ENCODE measurements at places on chromosomes 11 and 22.

- DNase-seq, result peak; percentile 26
Observed at GRCh38 chr22:19554834-19555404, 30.7 kb upstream of the CLDN5 start.

GRCh38 chr22:28986366-28986765 is 75.3 kb downstream of the C22orf31 start:
- peak; percentile 33 for DNase-seq

DNA sequence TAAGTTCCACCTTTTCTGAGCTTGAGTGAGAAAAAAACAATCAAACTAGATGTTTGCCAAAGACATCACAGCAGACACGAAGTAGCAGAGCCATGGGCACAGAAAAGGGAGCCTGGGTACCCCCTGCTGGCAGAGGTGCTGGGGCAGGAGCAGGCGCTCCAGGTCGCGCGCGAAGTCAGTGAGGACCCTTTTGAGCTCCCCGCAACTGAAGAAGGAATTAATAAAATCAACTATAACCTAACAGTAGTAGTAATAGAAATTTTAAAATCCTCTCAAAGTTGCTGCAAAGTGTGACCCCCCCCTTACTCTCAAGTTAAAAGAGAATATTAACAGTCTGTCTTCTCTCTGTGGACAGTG is 20.0 kb upstream of the PARVB start:
- DNase-seq, result no peak

DNA sequence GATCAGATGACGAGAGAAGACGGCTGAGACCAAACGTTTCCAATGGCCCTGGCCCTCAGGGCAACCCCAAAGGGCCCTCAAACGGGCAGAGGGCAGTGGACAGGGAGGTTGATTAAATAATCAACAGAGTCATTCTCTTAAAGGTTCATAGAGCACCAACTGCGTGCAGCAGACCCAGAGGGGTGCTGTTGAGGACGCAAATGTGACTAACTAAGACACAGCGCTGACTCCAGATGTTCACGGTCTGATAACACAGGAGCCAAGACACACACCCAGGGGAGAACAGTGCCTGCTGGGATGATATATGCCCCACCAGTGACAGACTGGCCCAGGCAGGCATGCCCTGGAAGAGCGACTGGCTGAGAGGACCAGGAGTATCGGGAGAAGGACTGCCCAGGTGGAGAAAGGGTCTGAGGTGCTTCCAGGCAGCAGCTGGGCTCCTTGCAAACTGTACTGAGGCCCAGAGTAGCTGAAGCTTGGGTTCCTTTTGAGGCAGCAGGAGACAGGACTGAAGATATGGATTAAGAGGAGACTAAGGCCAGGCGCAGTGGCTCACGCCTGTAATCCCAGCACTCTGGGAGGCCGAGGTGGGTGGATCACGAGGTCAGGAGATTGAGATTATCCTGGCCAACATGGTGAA is 7.7 kb downstream of the VWCE start:
- DNase-seq, result no peak

DNA sequence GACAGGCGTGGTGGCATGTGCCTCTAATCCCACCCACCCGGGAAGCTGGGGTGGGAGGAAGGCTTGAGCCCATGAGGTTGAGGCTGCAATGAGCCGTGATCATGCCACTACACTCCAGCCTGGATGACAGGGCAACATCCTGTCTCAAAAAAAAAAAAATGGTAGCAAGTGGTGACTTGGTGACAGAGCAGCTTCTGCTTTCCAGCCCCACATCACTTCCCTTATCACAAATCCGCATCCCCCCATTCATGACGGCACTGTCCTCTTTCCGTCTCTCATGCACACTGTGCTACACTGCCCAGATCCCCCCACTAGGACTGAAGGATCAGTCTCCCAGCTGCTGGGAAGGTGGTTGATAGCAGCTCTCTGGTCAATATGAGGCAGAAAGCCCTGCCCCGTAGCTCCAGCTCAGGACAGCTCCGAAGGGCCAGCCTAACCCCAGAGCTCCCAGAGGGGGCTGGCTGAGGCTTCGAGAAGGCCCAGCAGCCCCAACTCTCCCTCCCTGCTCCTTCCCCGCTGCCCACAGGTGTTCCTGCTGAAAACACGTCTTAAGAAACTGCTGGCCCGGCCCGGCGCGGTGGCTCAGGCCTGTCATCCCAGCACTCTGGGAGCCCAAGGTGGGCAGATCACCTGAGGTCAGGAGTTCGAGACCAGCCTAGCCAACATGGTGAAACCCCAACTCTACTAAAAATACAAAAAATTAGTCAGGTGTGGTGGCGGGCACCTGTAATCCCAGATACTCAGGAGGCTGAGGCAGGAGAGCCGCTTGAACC is 15.9 kb downstream of the PGA5 start:
- DNase-seq, result no peak

GRCh38 chr22:25847451-25847850 is 105.5 kb downstream of the MYO18B start:
- DNase-seq, result no peak

DNA sequence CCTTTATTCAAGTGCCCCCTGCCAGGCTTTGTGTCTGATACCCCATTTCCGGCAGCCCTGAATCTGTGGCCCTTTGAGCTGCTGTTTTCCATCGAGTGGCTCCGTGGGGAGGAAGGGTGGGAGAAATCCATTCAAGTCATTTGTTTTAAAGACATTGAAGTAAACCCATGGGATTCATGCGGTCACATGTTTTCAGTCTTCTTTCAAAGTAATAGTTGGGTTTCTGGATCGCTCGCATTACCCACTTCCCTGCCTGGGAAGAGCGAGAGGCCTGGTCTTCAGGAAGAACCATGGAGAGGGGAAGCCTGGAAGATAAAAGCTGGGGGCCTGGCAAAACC is 14.4 kb downstream of the DAGLA start:
- no peak for DNase-seq

Measured in AG10803 (cell line).